Left renal pelvis (tissue), 4 donors: ENCODE measurements at places on chromosomes 12 and 14. TPM values are rescaled to one million over a fixed set of nuclear protein-coding genes. Genes with fewer than 3 reads are reported as not detected.

Gene SCNN1A
- 12.6 TPM for polyA plus RNA-seq

GRCh38 chr12:94247246-94247645 lies 98.9 kb downstream of the PLXNC1 start:
- no peak for DNase-seq

GRCh38 chr14:24399447-24399822 lies 632 bp downstream of the NYNRIN start:
- no peak for DNase-seq

GRCh38 chr14:33774723-33775470 lies 176.0 kb downstream of the EGLN3 start:
- DNase-seq = no peak

DNA sequence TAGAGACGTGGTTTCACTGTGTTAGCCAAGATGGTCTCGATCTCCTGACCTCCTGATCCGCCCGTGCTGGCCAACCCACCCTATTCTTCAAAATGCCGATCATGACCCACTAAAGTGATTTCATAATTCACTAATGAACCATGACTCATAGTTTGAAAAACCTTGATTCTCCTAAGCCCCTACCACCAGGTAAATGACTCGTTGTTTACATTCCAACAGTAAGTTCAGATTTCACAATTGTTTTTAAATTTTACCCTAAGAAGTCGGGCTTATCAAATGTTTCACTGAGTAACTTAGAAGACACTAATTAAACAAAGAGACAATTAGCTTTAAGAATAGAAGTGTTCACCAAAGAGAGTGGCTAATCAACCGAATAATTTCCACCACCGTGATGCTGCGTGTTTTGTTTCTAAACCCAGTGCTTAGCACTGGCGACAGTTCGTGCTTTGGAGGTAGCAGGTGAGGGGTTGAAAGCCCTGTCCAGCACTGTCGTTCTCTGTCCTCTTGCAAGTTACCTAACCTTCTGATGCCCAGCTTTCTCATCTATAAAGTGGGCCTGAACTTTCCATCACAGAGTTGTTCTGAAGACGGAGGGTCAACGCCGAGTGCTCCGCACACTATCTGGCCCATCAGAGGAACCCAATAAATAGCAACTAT lies 136.5 kb downstream of the NTF3 start:
- no peak for DNase-seq

DNA sequence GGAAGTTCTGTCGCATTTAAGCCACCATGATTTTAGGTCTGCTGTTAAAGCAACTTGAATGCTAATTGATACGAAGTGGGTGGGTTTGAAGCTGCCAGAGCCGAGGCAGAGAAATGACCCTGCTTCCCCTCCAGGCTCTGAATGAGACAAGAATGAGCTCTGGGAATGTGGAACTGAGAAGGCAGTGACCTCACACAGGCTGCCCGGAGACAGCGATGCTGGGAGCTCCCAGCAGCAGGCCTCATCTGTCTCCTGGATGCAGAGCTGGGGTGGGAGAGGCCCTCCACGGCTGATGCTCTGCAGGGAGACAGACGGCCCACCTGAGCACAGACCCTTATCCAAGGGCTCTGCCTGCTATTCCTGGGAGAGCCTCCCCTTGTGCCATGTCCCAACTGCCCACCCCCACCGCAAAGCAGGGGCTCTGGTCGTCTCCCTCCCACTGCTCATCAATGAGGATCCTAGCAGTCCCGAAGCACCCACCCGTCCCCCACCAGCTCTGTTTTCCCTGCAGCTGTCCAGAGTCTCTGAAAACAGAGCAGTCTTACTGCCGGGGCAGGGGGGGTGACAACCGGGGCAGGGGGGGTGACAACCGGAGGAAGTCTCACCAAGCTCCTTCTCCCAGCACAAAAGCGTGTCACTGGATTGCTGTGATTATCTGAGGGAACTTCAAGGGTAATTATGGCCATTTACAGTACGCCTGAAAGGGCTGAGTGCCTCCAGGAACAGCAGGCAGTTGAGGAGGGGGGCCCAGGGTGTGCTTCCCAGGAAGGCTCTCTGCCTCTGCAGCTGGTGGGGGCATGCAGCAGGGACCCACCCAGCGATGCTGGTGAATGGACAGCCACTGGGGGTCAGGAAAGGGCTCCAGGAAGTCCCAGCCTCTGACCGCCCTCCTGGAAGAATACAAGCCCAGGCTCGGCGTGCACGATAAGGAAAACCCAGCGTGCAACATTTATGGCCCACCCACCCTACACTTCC lies 67.8 kb downstream of the CHGA start:
- no peak for DNase-seq

Gene HOXC4
- polyA plus RNA-seq = 78.2 TPM

DNA sequence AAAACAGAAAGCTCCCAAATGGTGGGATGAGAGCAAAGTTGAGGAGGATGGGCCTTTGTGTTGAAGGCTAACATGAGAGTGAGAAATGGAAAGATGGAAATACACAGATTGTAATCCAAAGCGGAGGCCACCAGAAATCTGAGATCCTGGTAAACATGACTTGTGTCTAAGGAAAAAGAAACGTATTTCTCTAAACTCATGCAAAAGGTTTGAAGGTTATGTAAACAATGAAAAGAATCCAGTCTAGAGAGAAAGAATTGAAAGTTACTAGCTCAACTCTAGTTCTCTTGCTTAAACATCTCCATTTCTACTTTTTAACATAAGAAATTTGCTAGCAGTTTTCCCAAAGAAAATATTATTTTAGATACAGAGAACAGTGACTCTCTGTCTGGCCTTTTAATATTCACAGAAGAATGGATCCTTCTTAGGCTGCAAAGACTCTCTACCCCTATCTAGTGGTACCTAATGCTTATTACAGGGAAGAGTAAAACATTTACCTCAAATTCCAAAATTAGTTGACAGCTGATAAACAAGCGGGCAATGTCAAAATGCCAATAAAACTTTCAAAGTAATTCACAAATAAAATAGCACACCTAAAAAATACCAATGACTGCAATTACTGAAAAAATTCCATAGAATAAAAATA lies 75.8 kb upstream of the SOX5 start:
- DNase-seq = no peak

- no peak for DNase-seq
These were observed 386.4 kb downstream of the RGS6 start for GRCh38 chr14:72318648-72319047.

Gene TUNAR
- 0.40 TPM for polyA plus RNA-seq

DNA sequence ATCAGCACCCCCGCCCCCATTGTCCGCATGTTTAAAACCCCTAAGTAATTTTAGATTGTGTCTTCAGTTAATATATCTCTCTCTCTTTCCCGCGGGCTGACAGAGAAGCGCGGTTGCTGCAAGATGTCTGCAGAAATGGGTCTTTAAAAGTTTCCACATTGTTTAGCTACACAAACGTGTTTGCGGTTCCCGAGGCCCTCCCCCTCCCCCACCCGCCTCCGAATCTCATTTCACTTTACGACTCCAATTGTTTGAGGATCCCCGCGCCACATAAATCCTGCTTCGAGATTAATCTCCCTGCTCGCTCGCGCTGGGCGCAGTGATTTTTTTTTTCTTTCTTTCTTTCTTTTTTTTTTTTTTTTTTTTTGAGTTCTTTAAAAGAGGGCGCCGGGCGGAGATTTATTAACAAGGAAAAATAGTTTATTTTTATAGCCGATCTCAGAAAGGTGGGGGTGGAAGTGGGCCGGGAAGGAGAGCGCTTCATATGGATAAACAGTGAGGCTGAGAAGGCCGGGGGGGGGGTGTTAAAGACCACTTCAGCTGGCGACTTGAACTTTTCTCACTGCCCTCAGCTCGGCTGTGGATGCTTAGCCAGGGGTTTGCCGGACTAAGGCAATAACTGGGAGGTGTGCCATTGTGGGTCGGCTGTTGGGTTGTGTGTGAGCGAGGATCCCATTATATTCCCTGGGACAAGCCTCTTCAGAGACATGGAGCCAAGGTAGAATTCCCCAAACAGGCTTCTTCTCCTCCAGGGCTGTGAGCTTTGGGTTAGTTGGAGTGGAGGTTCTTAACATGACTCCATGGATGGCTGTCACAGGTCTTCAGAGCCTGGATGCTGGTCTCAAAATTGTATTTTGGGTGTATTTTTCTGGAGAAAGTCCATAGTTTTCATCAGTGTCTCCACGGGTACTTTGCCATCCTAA lies 39.7 kb upstream of the TBX5 start:
- no peak for DNase-seq

- DNase-seq = no peak
These were observed 2.8 kb downstream of the MBIP start for GRCh38 chr14:36317650-36318049.

Gene OTOGL
- 0.31 TPM for polyA plus RNA-seq

GRCh38 chr14:97275276-97275675 lies 478.1 kb downstream of the VRK1 start:
- DNase-seq = no peak

Gene JAG2
- 8.6 TPM for polyA plus RNA-seq

- DNase-seq = no peak
These were observed 4.7 kb upstream of the PSMA6 start for GRCh38 chr14:35287431-35288013.

GRCh38 chr12:6321905-6322304 lies 11.4 kb downstream of the PLEKHG6 start:
- no peak for DNase-seq

DNA sequence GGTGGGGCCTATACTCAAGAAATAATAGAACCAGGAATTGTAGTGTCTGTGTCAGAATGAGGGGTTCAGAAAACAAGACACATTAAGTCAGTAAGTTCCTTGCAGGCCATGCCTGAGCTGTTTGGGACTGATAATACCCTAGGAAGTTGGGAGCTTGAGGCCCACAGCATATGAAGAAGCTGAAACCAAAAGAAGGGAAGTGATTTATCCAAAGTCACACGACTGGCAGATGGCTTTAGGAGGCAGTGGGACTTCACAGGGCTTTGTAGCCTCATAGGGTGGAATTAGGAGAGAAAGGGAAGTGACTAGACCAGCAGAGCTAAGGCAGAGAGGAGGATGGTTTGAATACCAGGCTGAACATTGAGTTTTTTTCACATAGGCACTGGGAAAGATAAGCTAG lies 56.6 kb upstream of the SRSF5 start:
- DNase-seq = no peak

GRCh38 chr14:31206536-31207286 lies 882 bp downstream of the HECTD1 start:
- no peak for DNase-seq

- DNase-seq = no peak
These were observed 16.3 kb upstream of the CD9 start for GRCh38 chr12:6183689-6184428.

DNA sequence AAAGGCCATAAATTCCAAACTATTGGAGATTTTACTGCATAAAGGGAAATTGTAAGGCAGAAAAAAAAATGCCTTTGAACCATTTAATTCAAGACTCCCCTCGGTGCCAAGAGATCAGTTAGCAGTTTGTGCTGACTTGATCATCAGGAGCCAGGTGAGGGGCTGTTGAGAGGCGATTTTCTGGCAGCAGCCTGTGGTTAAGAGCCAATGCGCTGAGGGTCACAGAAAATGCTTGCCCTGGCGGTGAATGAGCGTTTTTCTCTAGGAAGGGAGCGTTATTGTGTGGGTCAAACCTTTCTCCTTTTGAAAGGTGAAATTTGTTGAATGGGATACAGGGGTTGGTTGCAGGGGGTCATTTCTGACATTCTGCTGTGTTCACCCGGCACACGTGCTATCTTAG lies 4.7 kb downstream of the SRRM4 start:
- no peak for DNase-seq

Gene TMTC1
- polyA plus RNA-seq = 23.9 TPM

Gene GOLT1B
- polyA plus RNA-seq = 57.1 TPM

GRCh38 chr14:71610149-71610548 lies 322.1 kb upstream of the RGS6 start:
- DNase-seq = no peak

DNA sequence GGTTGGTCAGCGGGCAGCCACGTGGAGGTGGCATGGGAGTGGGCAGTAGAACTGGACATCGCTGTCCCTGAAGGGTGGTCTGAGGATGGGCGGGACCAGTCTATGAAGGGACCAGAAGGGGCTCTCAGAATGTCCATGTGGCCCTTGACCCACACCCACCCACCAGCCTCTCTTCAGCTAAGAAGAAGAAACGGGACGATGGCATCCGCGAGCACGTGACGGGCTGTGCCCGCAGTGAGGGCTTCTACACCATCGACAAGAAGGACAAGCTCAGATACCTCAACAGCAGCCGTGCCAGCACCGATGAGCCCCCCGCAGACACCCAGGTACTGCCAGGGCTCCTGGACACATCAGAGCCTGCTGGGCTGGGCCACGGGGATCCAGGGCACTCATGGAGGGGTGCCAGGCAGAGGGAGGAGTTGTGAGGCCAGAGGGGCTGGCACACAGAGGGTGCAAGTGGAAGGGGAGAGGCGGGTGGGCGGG lies 21.3 kb downstream of the SETD1B start:
- no peak for DNase-seq

GRCh38 chr12:48640854-48641253 lies 41.2 kb downstream of the KANSL2 start:
- DNase-seq = no peak

Gene LALBA
- polyA plus RNA-seq = not detected

- no peak for DNase-seq
These were observed 20.5 kb downstream of the ZDHHC22 start for GRCh38 chr14:77120771-77121743.

GRCh38 chr14:24843494-24843893 lies 206.5 kb downstream of the STXBP6 start:
- no peak for DNase-seq

Gene GPR137C
- 7.7 TPM for polyA plus RNA-seq

Gene SYNDIG1L
- 0.31 TPM for polyA plus RNA-seq

- no peak for DNase-seq
These were observed 975.9 kb downstream of the FLRT2 start for GRCh38 chr14:86505808-86506207.

DNA sequence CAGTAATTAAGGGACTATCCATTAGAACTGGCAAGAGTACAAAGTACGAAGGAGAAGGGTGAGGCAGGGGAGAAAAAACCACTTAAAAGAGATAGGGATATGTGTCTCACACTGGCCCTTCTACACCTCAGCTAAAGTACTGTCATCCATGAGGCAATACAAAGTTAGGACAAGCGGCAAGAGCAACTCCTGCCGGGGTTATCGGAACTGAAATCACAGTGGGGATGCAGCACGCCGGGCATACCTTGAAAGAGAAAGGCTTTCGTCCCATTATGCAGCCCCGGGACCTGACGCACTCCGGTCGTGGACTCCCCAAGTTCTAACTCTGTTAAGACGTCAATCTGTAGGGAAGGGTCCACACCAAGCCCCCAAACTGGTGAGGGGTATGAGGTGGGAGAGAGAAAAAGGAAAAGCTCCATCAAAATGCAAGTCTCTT lies 1.1 kb downstream of the NELL2 start:
- no peak for DNase-seq

DNA sequence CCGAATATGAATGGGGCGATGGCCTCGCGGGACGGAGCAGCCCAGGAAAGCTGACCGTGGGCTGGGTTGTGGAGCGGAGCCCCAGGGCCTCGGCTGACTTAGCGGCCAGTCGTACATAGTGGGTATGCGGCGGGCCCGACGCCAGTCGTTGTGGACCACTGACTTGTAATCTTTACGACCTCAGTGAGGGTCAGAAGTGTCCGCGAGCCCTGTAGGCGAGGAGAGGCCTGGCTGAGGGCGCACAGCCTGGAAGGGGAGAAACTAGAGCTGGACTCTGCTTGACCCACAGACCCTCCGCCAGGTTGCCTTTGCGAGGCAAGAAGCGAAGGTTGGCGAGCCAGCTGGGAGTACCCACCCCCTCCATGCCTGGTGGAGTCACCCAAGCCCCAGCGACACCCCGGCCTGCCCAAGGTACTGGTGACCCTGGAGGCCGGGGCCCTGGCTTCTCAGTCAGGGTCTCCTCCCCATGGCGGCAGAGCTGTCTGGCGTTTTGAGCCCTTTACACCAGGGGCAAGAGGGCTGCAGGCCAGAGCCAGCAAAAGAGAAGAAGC lies 15.6 kb upstream of the DYNC1H1 start:
- no peak for DNase-seq

GRCh38 chr14:106729551-106729950 lies 1203.2 kb downstream of the TMEM121 start:
- no peak for DNase-seq

- DNase-seq = no peak
These were observed 10.9 kb upstream of the HVCN1 start for GRCh38 chr12:110699591-110700445.
